ENCODE measurements at places on chromosomes 11 and 22.

- DNase-seq, result no peak
Observed at GRCh38 chr11:111631666-111632039, 29.4 kb downstream of the SIK2 start.

- DNase-seq, result no peak
Observed at GRCh38 chr22:28477556-28477955, 202.1 kb downstream of the TTC28 start.

- no peak for DNase-seq
Observed at GRCh38 chr11:73384531-73384871, 8.3 kb downstream of the RELT start.

- peak; percentile 16 for DNase-seq
Observed at GRCh38 chr11:121582296-121582695, 129.5 kb upstream of the SORL1-AS1 start.

DNA sequence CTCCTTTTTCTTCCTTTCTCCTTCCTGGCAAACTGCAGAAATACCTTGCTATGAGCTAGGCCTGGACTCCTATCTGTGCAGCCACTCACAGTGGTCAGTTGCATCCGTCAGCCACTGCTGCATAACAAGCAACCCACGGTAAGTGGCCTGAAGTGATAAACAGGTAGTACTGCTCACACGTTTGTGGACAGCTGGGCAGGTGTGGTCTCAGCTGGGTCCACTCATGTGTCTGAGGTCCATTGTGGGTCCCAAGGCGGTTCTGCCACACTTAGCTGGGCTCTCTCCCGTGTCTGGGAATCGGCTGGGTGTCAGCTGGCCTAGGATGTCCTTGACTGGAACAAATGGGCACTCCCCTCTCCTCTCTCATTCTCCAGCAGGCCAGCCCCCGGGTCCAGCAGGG is 109.3 kb downstream of the BRD1 start:
- no peak for DNase-seq

GRCh38 chr11:118117790-118118601 is 31.2 kb upstream of the SMIM35 start:
- no peak for DNase-seq

GRCh38 chr11:76841923-76842452 is 18.7 kb upstream of the ACER3 start:
- DNase-seq, result no peak

GRCh38 chr11:10611979-10612862 is 43.8 kb upstream of the LYVE1 start:
- DNase-seq, result peak; percentile 44

DNA sequence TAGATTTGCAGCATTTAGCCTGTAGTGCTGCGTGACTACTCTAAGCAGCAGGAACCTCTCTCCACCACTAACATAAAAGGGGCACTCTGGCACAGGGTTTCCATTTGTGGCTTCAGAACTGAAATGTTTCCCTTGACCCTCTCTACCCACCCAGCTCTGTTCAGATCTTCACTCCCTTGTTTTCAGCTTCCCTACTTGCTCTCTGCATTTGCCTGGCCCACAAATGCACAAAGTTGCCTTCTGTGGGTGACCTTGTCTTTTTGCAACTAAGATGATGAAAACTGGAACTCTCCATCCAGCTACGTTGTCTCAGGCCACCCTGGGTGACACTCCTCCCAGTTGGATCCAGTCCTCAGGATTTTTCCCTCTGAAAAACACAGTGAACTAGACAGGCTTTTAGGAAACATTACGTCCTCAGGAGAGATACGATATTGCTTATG is 19.8 kb upstream of the PSMA1 start:
- no peak for DNase-seq

Data from NAMALWA (cell line).